ENCODE measurements at places on chromosomes 4 and X.

- no peak for DNase-seq
Measured at GRCh38 chr4:15011166-15011565, 8.9 kb downstream of the CPEB2 start.

GRCh38 chr4:73718375-73719373 lies 21.7 kb upstream of the CXCL8 start:
- peak; percentile 74 for DNase-seq

GRCh38 chr4:26176598-26177149 lies 144.1 kb upstream of the RBPJ start:
- peak; percentile 90 for DNase-seq

DNA sequence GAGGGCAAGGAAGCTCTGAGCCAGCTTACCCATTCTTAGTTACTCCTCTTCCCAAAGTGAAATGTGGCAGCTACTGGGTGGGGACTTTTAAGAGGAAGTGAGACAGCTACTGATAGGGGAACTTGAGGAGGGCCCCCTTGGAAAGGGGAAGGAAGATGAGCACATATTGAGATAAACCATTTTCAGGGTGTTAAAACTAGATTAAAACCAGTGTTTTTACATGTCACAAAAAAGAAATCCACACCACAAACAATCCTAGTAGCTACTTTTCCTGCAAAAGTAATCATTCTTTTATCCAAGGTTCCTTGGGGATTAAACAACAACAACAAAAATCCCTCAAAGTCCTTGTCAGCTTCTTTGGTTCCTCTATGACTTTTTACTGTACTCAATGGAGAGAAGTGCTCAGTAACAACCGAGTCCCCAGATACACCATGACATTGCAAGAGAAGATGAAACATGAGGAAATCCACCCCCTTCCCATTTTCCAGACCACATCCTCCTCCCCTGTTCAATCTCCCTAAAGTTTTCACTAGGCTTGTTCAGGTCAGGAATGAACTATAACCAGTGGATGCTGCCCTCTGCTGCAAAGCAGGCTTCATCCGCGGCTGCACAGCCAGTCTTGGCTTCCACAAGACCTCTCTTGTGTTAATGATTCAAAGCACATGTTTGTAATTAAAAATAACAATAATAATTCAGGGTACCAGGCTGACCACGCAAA lies 113.5 kb upstream of the TMEM164 start:
- peak; percentile 30 for DNase-seq

GRCh38 chrX:27445438-27445837 lies 17.7 kb downstream of the PPP4R3C start:
- no peak for DNase-seq

- peak; percentile 26 for DNase-seq
Measured at GRCh38 chr4:26782168-26782829, 78.3 kb upstream of the STIM2 start.

DNA sequence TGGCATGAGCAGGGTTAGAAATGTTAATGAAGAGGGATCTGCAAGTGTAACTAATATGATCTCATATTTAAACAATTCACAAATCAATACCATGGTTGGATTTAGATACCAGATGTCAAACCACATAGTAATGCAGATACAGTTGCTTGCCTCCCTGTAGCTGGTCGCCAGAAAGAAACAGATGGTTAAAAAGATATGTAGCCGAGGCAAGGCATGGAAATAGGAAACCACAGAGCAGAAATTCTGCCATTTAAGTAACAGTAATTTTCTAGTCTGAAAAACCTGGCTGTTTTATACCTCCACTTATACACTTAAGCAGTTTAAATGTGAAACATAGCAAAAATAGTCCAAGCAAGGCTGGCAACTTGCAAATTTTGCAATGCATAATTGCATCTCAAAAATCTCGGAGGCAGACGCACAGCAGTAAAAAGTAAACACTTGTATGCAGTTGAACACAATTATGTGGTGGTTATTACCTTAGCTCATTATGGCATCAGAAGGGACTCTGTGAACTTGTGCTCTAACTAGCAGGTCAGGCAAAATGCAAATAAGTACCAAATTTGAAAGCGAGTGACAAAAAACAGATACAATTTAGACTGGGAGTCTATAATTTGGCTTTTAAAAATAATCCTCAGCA lies 126.8 kb downstream of the NAA11 start:
- peak; percentile 61 for DNase-seq

DNA sequence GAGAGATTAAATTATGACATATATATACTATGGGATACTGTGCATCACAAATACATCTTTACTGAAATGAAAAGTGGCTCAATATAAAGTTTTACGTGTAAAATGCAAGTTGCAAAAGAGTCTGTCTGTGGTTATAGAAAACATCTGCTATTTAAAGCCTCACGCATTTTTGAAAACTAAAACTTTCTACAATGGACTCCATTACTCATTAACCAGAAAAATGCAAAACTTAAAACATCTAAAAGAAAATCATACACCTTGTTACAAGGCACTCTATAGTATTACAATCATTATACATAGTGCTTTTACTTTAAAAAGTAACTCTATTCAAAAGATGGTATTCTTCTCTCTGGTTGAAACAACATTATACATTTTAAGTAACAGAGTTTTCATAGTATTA lies 755.6 kb downstream of the DMD start:
- no peak for DNase-seq

GRCh38 chr4:138875891-138876608 lies 139.5 kb upstream of the NOCT start:
- peak; percentile 97 for DNase-seq

GRCh38 chr4:25663781-25664180 lies 8.1 kb downstream of the SLC34A2 start:
- DNase-seq = no peak

DNA sequence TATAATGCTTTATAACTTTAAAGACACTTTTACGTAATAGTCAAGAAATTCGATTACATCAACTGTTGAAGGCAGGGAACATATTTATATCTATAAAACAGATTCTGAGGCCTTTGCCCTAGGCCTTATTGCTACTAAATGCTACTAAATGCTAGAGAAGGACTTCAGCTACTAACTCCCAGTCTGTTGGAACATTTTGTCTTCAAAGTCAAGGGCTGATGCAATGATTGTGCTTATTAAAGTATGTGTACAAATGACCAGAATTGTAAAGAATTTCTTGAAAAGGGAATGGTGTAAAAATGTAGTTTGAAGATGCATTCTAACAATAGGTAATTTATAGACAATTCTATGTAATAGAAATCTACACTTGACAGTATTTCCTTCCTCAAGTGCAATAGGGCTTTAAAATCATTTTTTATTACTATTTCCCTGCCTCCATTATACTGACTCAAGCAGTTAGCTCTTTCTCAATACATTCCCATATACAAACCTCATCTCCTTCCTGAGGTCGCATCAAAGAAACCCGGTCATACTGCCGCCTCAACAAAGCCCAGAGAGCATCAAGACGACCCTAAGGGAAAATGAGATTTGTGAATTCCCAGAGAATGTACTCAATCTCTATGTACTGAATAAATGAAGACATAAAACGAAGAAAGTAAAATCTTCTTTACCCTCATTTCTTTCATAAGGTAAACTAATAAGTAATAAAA lies 95.7 kb downstream of the ANTXR2 start:
- no peak for DNase-seq

- DNase-seq = no peak
Measured at GRCh38 chr4:133720001-133720400, 481.6 kb downstream of the PABPC4L start.

DNA sequence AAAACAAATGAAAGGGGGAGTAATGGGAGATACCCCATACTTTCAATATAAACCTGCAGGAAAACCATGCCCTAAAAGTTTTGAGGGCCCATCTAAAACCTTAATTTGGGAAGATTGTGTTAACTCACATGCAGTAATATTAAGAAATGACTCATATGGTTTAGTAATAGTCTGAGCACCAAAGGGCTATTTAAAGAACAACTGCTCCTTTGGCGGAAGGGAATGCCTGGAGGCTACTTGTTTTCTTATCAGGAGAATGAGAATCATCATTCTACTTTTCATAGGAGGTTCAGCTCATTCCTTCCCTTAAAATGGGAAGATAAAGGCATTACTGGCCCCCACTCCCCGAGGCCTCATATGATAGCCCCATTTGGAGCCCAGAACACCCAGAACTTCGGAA lies 47.6 kb downstream of the SPIN3 start:
- DNase-seq = no peak

DNA sequence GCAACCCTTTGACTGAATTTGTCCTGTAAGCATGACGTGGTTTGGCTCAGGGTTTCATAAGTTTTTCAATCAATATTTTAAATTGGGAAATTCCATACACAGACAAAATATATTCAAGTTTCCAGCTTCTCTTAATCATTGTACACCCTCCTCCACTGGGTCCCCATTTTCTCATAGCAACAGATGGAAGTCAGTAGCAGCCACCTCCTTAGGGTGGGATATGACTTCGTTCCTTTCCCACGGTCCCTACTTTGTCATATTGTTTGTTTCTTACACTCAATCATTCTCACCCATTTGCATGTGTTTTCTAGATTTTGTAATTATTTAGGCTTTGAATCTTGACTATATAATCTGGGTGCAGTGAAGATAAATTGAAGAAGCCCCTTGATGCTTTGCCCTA lies 664.5 kb upstream of the IGFBP7 start:
- DNase-seq = no peak

GRCh38 chrX:135411893-135412292 lies 9.9 kb upstream of the SMIM10L2A start:
- no peak for DNase-seq

GRCh38 chr4:118776157-118776954 lies 59.6 kb downstream of the SEC24D start:
- peak; percentile 74 for DNase-seq

GRCh38 chr4:147968641-147969040 lies 236.8 kb downstream of the ARHGAP10 start:
- DNase-seq = no peak

- no peak for DNase-seq
Measured at GRCh38 chr4:177566691-177567090, 124.5 kb upstream of the AGA start.

DNA sequence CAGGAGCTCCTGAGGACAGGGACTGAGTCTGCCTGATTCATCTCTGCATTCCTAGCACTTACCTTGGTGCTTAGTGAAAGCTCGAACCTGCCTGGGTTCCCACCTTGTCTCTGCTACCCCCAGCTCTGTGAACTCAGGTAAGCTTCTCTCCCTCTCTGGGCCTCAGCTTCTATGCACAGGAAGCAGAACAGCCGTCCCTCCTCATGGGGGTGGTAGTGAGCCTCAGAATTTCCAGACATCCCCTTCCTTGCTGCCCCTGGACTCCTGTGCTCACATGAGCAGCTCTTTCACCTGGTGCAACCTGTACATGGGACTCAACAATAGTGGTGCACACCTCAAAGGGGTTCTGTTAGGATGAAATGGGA lies 50.8 kb downstream of the HTRA3 start:
- DNase-seq = no peak

- no peak for DNase-seq
Measured at GRCh38 chr4:137420901-137421396, 111.3 kb downstream of the PCDH18 start.

DNA sequence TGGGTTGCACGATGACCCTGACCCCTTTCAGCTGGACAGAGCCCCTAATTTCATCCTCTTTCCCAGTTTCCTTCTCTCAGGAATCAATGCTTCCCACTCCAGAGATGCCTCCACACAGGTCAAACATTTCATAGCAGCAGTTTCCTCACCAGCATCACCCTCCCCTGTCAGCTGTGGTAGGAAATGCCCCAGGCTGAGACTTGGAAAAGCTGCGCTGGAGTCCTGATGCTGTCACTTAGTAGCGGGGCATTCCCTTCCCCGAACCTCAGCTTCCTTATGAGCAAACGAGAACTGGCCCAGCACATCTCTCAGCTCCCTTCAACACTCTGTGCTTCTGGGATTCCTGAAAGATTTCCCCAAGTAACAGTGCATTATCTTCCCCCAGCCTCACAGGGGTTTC lies 2.7 kb downstream of the GJB1 start:
- no peak for DNase-seq

- no peak for DNase-seq
Measured at GRCh38 chr4:152079543-152080293, 318.9 kb upstream of the GATB start.

- no peak for DNase-seq
Measured at GRCh38 chr4:168852933-168853713, 156.9 kb downstream of the CBR4 start.

GRCh38 chr4:184313702-184314659 lies 96.3 kb upstream of the ENPP6 start:
- DNase-seq = no peak

DNA sequence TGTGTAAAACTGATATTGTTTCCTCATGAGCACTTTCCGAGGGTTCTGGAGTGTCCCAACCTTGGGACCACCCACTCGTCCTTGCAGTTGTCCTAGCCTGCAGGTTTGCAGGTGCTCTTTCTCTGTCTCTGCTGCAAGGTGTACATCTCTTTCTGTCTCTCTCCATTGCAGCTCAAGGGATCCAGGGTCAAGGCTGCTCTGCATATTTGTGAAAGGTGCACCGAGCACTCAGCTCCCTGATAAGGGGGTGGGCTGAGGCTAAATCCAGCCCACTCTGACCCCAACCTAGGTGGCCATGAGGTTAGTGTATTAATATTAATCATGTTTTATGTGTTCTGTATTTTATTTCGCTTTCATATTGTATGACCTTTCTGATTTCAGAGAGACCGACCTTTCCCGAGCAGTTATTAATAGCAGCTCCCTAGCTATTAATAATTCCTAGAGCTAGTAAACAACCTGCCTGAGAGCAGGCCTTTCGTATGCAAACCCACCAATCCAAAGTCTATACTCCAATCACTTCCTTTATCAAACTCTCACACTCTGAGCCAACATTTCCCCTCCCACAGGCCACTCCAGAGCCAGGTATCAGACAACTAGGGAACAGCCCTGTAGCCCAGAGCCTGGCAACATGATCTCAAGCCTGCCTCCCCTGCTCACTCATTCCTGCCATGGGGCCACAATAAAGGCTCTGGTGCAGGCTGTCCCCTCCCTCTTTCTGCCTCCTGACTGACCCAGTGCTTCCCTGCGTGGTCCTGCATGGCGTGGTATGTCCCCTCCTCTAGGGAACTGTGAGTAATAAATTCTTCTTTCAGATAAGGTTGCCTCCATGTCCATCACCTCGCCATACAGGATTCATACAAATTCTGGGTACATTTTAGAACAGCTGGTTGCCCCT lies 73.9 kb downstream of the SLC2A9 start:
- DNase-seq = no peak

- no peak for DNase-seq
Measured at GRCh38 chr4:172842779-172843178, 325.8 kb upstream of the GALNT7 start.

DNA sequence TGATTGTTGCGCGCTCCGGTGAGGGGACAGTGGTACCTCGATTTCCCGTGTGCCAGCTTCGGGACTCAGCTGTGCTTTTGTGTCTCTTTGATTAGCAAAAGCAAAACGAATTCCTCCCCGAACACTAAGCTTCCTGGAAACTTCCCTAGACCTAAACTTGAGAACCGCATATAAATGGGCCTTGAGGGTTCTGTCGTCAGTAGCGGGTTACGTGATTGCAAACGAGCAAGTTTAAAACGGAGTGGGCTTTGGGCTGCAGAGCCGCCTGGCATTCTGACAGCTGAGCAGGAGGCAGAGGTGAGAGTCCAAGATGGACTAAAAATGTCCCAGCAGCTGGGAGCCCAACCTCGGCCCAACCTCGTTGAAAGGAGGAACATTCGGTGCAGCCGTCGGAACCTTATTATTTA lies 1.2 kb upstream of the TAPT1 start:
- DNase-seq = peak; percentile 17
